ENCODE measurements at places on chromosomes 12 and 14.
A peak's percentile ranks its signal among the peaks of the same experiment; 100 is the strongest.

DNA sequence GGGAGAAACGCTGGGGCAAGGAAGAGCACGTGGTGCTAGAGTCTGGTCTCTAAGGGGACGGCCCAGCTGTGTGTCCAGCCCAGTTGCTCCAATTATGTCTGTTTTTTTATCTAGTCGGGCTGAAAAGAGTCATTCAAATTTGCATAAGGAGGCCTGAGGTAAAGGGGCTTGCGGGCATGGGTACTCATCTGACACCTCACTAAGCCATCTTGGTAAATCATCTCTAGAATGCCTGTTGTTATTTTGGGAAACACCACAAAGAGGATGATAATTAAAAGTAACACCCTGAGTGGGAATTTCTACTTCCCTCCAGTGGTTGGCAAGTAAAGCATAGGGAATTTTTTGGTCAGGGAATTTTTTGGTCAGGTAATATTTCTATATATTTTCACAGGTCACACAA is 196.1 kb upstream of the ALG10B start:
- no peak for DNase-seq

DNA sequence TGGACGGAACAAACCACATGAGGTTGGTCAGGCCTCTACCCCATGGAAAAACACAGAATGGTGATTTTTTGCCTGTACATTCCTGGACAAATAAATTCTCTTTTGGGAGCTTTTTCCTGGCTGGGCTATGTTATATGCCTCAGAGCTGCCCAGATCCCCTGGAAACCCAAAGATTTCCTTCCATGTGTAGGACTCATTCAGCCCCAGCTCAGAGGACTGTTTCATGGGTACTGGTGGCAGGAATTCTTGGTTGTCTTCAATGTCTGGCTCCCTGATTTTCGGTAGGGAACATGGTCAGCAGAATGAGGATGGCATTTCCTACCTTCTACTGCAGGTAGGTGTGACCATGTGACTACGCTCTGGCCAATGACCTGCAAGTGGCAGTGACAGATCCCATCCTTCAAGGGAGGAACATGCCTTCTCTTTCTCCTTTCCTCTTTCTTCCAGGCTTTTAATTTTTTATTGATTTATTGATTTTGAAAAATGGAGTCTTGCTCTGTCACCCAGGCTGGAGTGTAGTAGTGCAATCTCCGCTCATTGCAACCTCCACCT is 15.4 kb upstream of the P2RX7 start:
- no peak for DNase-seq

DNA sequence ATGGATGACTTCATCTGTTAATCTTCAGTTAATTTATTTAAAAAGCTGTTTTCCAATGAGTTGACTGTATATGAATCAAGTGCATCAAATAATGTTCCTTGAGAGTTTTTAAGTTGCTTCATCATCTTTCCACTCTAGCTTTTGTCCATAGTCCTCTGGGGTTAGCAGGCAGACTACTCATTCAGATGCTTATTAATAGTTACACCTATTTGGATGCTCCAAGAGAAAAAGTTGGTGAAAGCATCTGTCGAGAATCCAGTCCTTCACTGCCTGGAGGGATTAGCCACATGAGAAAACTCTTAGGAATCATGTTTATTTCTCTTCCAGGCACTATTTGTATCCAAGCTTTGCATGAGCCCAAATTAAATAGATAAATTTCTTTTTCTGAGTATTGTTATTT is 70.2 kb downstream of the DACT1 start:
- no peak for DNase-seq

GRCh38 chr12:130029151-130029550 is 125.3 kb upstream of the TMEM132D start:
- DNase-seq: no peak

DNA sequence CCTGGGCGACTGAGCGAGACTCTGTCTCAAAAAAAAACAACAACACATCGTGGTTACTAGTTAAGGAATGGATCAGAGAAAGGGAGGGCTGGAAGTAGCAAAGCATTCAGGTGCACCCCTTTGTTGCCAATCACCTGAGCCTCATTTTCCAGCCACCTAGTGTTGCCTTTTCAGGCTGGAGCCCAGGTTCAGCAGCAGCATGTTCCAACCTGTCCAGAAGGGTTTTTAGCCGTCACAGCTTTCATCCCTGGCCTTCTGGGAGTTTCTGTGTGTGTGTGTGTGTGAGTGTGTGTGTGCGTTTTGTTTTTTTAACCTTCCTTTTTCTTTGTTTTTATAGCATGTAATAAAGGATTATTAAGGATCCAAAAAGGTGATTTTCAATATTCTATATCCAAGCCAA is 121.1 kb upstream of the ATF1 start:
- DNase-seq: no peak

- DNase-seq: peak; percentile 68
These were observed 126.9 kb downstream of the DUSP6 start for GRCh38 chr12:89225401-89225800.

DNA sequence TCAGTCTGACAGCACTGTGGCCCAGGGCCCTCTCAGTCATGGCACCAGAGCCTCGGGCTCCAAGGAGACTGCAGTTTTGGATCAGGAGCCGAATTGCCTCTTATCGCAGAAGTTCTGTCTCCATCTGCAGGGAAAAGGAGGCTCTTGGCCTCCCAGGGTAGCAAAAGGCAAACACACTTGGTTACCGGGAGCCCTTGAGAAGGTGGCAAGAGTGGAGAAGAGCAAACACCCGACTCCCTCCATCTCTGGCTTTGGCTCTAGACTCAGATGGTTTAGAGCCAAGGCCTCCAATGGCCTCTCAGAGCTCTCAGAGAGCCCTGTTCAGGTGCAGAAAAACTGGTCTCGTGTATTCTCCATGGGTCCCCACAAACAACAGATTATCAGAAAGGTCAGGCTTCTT is 44.6 kb downstream of the NINJ2 start:
- no peak for DNase-seq

GRCh38 chr14:32007755-32008362 is 69.2 kb upstream of the ARHGAP5 start:
- no peak for DNase-seq

- no peak for DNase-seq
These were observed 977 bp upstream of the TMEM120B start for GRCh38 chr12:121711361-121712189.

- DNase-seq: no peak
These were observed 8.0 kb downstream of the GLIPR1 start for GRCh38 chr12:75488553-75488952.

- no peak for DNase-seq
These were observed 129.7 kb upstream of the CCND2 start for GRCh38 chr12:4143896-4144295.

GRCh38 chr14:37546621-37547447 is 48.2 kb downstream of the FOXA1 start:
- no peak for DNase-seq

GRCh38 chr14:75832621-75833297 is 149.0 kb downstream of the TGFB3 start:
- DNase-seq: no peak

Measured in activated T-cell treated with anti-CD3 and anti-CD28 coated beads for 4 hours (primary cell).